Femur (tissue), 1 donor: ENCODE measurements at places on chromosomes 12 and 14.
A peak's percentile ranks its signal among the peaks of the same experiment; 100 is the strongest.

DNA sequence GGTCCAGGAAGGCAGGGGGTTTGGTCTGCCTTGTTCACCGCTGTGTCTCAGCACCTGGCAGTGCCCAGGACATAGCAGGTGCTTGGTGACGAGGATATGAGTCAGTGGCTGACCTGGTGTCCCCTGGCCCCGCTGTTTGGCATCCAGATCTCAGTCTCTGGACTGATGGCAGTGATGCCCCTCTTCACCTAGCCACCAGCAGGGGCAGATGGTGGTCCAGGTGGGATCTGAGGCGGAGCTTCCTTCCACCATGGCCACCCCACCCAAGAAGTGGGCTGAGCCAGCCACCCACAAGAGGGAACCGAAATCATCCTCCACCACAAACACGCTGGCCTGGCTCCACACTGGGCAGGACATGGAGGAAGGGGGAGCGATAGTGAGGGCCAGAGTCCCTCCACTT lies 16.1 kb upstream of the SH2B3 start:
- DNase-seq = no peak

DNA sequence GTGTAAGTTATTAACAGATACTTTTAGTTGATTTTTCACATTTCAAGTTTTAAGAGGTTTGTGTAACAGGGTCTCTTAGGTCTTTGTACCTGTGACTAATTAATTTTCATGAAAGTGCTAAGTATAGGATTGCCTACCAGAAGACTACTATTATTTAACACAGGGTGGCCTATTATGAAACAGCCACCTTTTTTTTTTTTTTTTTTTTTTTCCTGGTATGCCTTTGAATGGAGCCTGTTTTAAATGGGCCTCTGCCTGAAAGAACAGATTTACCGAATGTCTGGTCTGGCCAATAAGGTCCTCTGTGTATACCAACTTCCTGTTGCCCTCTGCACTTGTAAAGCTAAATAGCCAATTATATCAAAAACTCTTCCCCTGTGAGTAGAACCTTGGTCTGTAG lies 62.5 kb downstream of the SLC38A6 start:
- no peak for DNase-seq

DNA sequence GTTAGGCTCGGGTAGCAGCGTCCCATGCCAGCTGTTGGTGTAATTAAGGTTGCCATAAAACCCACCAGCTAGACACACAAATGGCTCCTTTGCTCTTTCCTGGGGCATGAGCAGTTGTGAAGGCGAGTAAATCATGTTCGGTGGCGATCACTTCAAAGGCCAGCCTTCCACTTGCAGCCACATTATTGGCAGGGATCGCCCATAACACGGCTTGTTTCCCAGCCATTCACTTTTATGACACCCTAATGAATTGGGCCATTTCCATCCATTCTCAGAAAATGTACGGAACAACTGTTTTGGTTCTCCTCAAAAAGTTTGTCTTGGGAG lies 63.4 kb downstream of the BEGAIN start:
- DNase-seq = no peak

DNA sequence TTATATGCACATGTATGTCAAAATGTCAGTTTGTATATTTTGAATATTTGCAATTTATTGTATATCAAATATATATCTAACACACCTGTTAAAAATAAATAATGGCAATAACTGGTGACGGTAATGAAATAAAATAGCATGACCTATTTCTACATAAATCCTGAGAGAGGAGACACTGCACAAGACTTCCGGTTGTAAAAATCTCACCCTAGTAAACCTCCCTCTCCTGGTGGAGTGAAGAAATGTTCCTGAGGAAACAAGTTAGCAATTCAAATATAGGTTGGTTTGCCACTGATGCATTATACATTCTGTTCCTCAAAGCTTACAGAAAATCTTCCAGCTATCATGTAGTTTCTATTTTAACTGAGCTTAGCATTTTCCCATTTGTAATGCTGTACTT lies 166.1 kb upstream of the SYT10 start:
- DNase-seq = no peak

- DNase-seq = no peak
Observed at GRCh38 chr14:22218728-22219127, 370.3 kb downstream of the DAD1 start.

DNA sequence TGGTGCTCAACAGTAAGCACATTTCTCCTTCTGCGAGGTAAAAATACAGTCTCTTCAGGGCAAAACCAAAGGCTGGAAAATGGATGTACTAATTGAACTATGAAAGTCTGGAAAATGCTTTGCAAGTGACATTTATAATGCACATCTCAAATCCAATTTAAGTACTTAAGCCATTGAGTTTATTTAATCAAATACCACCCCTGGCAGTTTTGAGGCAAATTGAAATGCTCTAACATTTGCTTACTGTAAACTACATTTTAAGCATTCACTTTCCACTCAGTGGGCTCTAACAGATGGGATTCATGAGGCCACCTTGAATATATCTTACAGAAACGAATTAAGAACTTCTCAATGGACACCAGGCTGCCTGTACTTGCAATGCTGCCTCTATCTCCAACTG lies 69.7 kb downstream of the HELB start:
- no peak for DNase-seq

DNA sequence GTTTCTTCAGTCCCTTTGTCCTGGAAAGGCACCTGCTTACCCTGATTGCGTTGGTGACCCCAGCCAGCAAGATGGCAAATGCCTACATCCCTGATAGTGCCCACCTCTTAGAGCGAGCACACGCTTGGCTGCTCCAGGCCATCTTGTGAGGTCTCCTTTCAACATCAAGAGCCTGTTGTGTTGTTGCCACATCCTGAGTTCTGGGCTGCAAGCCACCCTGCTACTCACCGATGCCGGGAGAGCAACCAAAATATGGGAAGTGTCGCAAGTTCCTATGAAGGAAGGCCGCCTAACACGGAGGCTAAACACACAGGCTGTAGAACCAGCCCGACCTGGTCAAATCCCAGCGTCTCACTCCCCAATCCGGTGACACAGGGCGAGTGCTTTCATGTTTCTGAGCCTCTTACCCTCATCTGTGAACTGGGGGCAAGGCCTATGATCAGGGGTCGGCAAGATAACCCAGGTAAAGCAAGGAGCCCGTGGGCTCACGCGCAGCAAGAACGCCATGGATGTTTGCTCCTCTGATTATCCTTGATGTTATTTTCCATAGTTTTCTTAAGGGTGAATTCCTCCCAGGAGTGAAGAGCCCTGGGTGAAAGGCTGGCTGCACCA lies 98.4 kb downstream of the LGMN start:
- peak; percentile 65 for DNase-seq

DNA sequence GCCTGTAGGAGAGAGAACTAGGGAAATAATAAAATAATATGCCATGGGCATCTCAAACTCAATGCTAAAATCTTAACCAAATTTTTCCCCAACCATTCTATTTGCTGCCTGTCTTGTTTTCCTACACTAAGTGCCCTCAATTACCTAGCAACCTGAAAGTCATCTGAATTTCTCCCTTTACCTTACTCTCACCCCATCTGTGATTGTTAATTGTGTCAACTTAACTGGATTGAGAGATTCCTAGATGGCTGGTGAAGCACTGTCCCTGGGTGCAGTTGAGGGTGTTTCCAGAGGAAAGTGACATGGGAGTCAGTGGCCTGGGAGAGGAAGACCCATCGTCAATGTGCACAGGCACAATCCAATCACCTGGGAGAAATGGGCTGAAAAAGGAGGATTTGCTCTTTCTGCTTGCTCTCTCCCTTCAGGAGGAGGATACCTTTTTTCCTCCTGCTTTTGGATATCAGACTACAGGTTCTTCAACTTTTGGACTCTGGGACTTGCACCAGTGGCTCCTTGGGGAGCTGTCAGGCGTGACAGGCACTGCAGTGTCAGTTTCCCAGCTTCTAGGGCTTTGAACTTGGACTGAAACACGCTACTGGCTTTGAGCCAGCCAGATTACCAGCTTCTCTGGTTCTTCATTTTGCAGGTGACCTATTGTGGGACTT lies 100.1 kb downstream of the PPP1R12A start:
- DNase-seq = no peak

- no peak for DNase-seq
Observed at GRCh38 chr14:90111895-90112534, 50.2 kb downstream of the KCNK13 start.
